ENCODE measurements at places on chromosomes 5 and 9. TPM values are rescaled to one million over a fixed set of nuclear protein-coding genes. Genes with fewer than 3 reads are reported as not detected.
A peak's percentile ranks its signal among the peaks of the same experiment; 100 is the strongest.

DNA sequence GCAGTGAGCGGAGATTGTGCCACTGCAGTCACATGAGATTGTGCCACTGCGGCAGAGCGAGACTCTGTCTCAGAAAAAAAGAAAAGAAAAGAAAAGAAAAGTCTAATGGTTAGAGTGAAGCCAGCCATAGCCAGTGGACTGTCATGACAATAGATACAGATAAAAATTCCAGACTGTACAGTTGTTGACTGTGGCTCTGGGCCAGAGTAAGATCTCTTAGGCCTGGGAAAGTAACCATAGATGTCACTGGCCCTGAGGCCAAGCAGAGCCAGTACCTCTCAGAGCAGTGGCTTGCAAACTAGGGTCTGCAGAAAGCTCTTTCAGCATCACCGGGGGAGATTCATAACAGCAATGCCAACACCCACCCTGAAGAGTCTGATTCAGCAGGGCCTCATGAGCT, 44.1 kb upstream of the SUB1 start:
- DNase-seq: no peak

The CTNND2 gene
- total RNA-seq: not detected

- DNase-seq: peak; percentile 62
Measured at GRCh38 chr9:131394464-131395156, 724 bp downstream of the PRRC2B start.

The FRMD3 gene
- 0.27 TPM for total RNA-seq

- no peak for DNase-seq
Measured at GRCh38 chr5:72179816-72180440, 72.7 kb downstream of the MAP1B start.

DNA sequence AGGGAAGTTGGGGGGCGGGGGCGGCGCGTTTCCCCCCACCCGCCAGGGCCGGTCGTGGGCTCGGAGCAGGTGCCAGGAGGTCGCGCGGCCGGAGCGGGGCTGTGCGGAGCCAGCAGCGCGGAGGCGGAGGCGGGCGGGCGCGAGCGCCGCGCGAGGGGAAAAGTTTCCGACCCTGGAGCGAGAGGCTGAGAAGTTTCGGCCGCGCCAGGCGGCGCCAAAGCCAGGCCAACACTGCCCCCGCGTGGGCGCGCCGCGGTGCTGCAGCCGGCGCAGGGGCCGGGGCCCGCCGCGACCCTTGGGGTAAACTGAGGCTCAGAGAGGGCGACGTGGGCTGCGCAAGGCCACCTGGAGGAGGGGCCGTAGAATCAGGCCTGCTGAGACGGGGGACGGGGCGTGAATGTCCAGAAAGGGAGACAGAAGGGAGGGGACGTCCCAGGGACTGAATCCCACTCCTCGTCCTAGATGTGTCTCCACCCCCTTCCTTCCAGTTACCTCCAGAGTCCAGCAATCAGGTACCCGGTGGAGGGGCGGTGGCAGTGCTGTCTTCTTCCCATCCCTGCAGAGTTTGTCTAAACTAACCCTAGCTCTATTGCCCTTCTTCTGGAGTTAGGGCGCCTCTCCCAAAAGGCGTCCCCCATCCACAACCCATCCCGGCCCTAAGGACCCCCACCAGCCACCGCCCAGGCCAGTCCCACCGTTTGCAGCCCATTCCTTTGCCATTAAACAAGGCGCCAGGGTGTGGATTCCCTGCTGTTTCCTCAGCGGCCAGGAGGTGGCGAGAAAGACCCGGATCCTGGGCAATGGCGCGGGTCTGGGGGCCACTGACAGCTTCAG, 10.2 kb downstream of the C9orf50 start:
- peak; percentile 78 for DNase-seq

DNA sequence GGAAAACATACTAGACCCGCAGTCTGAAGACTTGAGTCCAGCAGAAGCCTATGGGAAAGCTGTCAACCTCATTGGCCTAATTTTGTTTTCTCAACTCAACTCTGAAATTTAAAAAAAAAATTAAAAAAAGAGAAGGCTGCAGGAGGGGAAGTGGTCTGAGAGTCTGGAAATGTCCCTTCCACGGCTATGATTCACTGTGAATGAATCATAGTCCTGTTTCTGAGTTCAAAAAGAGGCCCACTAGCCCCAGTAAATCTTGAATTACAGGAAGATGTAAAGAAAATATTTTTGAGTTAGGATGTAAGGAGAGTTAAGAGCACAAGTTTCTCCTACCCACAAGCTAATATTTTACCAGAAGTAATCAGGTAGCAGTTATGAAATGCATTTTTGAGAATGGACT, 565.5 kb upstream of the DMAC1 start:
- peak; percentile 3 for DNase-seq

DNA sequence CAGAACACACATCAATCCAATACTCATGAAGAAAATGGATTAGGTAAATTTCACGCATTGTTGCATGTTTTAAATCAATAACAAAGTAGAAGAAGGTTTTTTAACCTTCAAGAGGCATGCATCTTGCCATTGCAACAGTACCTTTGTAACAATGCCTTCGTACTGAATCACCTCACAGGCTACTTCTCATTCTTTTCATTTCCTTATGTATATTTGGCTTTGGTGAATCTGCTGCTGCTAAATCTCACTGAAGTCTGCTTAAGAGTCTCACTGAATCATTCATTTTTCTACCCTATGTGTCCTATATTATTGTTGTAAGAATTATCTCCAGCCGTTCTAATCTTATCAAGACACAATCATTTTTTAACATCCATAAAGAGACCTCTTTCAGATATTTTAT, 152.5 kb downstream of the CDH10 start:
- DNase-seq: no peak

DNA sequence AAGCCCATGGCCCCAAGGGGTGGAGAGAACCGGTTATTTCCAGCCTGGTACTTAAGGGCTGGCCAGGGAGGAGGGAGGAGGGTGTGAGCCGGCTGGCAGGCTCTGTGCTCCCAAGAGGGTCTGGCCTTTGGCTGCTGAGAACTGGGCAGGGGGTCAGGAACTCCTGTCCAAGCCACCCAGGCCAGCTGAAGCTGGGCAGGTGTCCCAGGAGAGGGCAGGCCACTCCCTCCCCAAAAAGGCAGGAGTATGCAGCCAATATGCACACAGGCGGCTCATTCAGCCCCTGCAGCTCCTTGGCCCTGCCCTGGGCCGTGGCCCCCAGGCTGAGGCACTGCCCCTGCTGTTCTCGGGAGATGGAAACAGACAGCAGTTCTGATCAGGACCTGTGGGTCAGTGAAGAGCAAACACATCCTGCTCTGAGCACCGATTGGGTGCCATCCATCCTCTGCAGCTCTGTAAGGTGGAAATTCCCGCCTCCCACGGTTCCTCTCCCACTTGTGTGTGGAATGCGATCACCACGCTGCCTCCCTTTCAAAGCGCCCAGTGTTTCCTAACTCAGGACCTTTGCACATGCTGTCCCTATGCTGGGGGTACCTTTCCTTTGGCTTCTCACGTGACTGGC, 17.1 kb upstream of the KIF12 start:
- DNase-seq: no peak

DNA sequence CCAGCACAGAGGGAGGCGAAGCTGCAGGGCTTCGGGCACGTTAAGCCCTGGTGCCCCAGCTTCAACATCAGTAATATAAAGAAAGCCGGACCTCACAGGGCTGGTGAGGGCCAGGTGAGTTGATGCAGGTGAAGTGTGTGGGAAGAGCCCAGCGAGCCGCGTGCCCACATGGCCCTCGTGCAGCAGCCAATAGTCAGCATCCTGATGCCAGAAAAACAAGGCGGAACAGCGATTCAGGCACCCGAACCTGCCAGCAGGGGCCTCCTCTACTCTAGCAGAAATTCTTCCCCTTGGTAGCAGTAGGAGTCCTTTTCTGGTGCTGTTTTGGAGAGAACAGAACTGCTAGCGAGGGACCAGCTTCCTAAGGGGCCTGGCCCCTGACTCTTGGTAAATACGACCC, 7.8 kb downstream of the MED10 start:
- DNase-seq: no peak

- no peak for DNase-seq
Measured at GRCh38 chr9:92642041-92642451, 27.9 kb downstream of the IPPK start.

The DOK3 gene
- total RNA-seq: 8.0 TPM

GRCh38 chr5:147906326-147907095, at the start of gene C5orf46:
C5orf46 (minus strand) TSS chr5:147906538; CDS start chr5:147906501, 37 bp downstream.
- DNase-seq: no peak

The PCDHB8 gene
- total RNA-seq: not detected

DNA sequence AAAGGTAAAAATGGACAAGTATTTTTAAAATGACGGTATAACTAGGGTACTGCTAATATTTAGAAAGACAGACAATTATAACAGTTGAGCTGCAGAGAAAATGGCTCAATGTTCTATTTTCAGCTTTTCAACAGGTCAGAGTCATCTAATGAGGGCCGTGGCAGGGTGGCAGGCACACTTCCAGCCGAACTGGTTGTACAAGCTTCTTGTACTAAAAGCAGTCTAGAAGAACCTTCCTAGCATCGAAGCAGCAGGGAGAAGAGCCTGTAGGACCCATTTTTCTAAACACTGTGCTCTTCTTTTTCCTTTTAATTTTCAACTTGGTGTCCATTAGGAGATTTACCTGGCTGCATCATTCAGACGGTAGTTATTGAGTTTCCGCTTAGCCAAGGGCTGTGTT, 85.6 kb downstream of the SLC28A3 start:
- DNase-seq: no peak

- no peak for DNase-seq
Measured at GRCh38 chr5:3305432-3305831, 290.2 kb upstream of the IRX1 start.

The VPS13A gene
- 37.0 TPM for total RNA-seq

DNA sequence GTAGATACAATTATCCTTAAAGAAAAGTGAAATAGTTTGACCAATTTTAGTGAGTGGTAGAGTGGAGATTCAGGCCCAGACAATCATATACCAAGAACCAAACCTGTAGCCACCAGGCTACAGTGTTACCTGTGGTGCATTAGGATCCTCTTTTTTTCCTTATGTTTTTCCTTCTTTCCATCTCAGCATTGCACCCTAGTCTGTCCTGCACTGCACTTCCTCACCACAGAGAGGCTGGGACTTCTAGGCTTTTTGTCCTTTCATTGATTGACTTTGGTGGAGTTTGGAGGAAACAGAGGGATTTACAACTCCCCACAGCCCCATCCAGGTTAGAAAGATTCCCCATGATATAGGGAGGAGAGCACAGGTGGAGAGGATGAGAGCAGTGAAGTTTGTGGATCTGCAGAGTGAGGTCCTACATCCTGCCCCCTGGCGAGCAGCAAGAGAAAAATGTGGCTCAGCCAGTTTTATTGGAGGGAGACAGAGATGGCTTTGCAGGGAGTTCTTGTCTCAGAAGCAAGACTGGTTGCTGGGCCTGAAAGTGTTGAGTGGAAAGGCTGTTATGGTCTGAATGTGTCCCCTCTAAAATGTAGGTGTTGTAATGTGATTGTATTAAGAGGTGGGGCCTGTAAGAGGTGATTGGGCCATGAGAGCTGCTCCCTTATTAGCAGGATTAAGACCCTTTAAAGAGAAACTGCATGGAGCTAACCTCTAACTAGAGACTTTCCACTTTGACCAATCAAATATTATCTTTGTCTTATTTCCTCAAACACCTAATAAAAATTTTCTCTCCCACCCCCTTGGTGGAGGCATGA, 36.2 kb downstream of the KIF4B start:
- DNase-seq: no peak

- DNase-seq: no peak
Measured at GRCh38 chr9:23850242-23850689, 24.2 kb upstream of the ELAVL2 start.

The ZNF474 gene
- total RNA-seq: not detected

DNA sequence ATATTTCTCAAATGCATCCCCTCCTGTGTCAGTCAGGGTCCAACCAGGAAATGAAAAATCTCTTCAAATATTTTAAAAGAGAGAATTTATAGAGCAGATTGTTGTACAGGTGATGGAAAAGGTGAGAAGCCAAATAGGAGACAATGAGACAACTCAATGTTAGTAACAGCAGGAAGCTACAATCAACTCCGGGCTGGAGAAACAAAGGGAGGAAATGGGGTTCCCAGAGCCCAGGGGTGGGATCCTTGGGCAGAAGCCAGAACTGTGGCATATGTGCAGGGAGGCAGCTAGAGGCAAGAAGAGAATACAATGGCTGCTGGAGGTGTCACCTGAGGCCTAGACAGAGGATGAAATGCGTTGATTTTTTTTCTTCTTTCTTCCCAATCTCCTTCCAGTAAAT, 361.8 kb upstream of the ACTBL2 start:
- DNase-seq: no peak

The GABRA6 gene
- not detected for total RNA-seq

The EPB41L4B gene
- 0.34 TPM for total RNA-seq

GRCh38 chr9:134734270-134734669, 92.7 kb downstream of the COL5A1 start:
- DNase-seq: no peak

- no peak for DNase-seq
Measured at GRCh38 chr9:137555179-137555578, 3.5 kb downstream of the MRPL41 start.

The BTNL9 gene
- total RNA-seq: not detected

GRCh38 chr9:137304383-137305059, 2.5 kb upstream of the NRARP start:
- DNase-seq: no peak

The SLC2A6 gene
- 6.7 TPM for total RNA-seq

The ZNF658 gene
- 1.6 TPM for total RNA-seq

- no peak for DNase-seq
Measured at GRCh38 chr5:26791021-26791420, 247.4 kb downstream of the CDH9 start.

DNA sequence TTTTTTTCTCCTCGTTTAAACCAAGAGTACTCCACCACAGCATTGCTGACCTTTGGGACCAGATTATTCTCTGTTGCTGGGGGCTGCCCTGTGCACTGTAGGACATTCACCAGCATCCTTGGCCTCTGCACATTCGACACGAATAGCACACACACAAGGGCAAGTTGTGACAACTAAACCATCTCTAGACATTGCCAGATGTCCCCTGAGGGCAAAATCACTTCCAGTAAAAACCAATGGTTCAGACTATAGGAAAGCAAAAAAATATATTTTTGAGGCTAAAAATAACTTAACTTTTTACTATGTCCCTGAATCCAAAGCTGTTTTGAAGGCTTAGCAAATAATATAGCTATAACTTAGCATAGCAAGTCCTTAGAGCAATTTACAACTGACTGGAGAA, 65.9 kb downstream of the SEMA5A start:
- DNase-seq: no peak

The GBGT1 gene
- 4.1 TPM for total RNA-seq

- DNase-seq: no peak
Measured at GRCh38 chr5:142118155-142118686, 9.6 kb downstream of the NDFIP1 start.

DNA sequence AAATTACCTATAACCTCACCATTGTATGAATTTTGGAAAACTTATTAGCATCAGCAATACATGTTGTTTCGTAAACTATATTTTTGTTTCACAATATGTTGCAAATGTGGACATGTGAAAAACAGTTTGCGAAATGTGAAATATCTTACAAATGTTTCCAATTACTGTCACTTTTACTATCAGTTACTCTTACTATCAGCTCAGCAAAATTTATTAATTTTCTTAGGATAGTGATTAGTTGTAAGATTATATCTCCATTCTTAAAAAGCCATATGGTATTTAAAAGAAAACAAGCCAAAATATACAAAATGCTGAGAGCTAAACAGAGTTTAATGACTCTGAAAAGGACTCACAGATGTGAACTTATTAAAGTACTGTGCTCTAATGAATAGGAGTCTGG, 111.9 kb upstream of the LPAR1 start:
- no peak for DNase-seq
